Cerebellar cortex (tissue), 1 donor: ENCODE measurements at places on chromosomes 1 and 21.
A peak's percentile ranks its signal among the peaks of the same experiment; 100 is the strongest.

GRCh38 chr1:30008372-30008997 is 714.9 kb downstream of the MATN1 start:
- no peak for DNase-seq

- no peak for DNase-seq
Measured at GRCh38 chr1:169795687-169796086, 980 bp upstream of the METTL18 start.

GRCh38 chr1:150567341-150567716 is 12.1 kb downstream of the MCL1 start:
- no peak for DNase-seq

- DNase-seq, result no peak
Measured at GRCh38 chr1:78277253-78277652, 213.5 kb upstream of the PTGFR start.

DNA sequence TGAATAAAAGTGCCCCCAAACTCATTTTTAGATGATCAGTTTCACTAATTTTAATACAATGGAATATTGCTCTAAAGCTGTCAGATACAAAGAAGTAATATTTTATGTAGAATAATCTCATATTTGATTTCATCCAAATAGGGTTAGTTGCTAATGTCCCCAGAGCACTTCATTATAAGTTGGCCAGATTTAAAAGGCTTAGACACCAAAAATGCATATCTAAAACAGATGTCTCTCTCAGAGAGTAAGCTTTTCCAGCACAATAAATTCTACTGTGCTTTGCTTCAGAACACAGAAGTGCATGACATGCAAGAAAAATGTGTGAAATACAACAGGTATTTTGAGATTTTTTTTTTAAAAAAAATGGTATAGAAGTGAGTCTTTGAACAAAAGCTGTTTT is 194.2 kb downstream of the LRRIQ3 start:
- DNase-seq, result no peak

- no peak for DNase-seq
Measured at GRCh38 chr1:64312431-64312830, 109.0 kb downstream of the UBE2U start.

- no peak for DNase-seq
Measured at GRCh38 chr1:228841632-228842031, 106.4 kb downstream of the RHOU start.

DNA sequence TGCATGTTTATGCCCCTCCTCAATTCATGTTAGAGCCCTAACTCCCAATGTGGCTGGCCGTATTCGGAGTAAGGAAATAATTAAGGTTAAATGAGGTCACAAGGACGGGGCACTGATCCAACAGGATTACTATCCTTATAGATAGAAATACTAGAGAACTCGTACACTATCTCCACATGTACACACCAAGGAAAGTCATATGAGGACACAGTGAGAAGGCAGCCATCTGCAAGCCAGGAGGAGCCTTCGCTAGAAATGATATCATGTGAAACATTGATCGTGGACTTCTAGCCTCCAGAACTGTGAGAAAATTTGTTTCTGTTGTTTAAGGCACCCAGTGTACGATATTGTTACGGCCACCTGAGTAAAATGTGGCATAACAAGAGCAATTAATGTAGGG is 79.7 kb downstream of the FAF1 start:
- DNase-seq, result peak; percentile 9
